ENCODE measurements at places on chromosomes 3 and 15. TPM values are rescaled to one million over a fixed set of nuclear protein-coding genes. Genes with fewer than 3 reads are reported as not detected.

- no peak overlapping the region for H3K4me3 ChIP-seq
- H3K27me3 ChIP-seq: no peaks in the 10 kb centered on the region
- peaks cover 2% of the 10 kb centered on the region for H3K36me3 ChIP-seq
- DNase-seq: no peak
- H3K4me1 ChIP-seq: no peaks in the 10 kb centered on the region
These were observed 40.5 kb downstream of the PTPRG start for GRCh38 chr3:61601831-61602230.

DNA sequence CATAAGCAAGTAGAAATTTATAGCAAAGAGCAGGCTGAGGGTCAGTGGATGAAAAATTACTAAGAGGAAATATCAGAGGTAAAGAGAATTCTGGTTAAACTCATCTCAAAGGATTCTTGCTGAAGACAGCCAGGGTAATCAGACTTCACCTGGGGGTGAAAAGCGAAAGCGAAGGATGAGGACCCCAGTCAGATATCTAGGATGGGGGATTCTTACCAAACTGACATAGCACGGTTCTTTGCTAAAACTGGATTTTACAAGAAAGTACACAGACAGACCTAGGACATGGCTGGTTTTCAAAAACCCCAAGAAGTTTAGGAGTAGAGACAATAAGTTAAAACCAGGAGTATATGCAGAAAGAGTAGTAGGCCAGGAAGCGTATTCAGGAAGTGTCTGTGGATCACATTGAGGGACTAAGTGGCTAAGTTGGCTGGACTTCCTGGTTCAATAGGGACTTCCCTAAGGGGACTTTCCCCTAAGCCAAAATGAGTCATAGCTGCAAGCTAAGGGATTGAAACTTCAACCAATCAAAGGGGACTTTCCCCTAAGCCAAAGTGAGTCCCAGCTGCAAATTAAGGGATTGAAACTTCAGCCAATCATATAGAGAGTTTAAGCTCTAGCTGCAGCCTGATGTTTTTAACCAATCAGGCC is 2.4 kb upstream of the CFAP91 start:
- peaks cover 12% of the 10 kb centered on the region for H3K4me1 ChIP-seq
- H3K27ac ChIP-seq: no peak overlapping the region
- H3K27me3 ChIP-seq: no peaks in the 10 kb centered on the region
- H3K36me3 ChIP-seq: no peaks in the 10 kb centered on the region

- H3K27ac ChIP-seq: no peak overlapping the region
- peaks cover 4% of the 10 kb centered on the region for H3K36me3 ChIP-seq
- H3K4me3 ChIP-seq: no peak overlapping the region
- H3K27me3 ChIP-seq: no peaks in the 10 kb centered on the region
- H3K4me1 ChIP-seq: peaks cover 10% of the 10 kb centered on the region
These were observed 172.0 kb downstream of the STT3B start for GRCh38 chr3:31704591-31705179.

- no peak for DNase-seq
- H3K4me3 ChIP-seq: no peak overlapping the region
- H3K27ac ChIP-seq: no peak overlapping the region
- no peaks in the 10 kb centered on the region for H3K36me3 ChIP-seq
These were observed 44.0 kb downstream of the KLF15 start for GRCh38 chr3:126313166-126313565.

GRCh38 chr3:178193846-178194245 is 342.4 kb upstream of the KCNMB2 start:
- H3K27me3 ChIP-seq: no peaks in the 10 kb centered on the region
- no peak overlapping the region for H3K27ac ChIP-seq
- no peak for DNase-seq
- H3K4me1 ChIP-seq: peaks cover 20% of the 10 kb centered on the region
- no peaks in the 10 kb centered on the region for H3K36me3 ChIP-seq
- H3K4me3 ChIP-seq: no peak overlapping the region

- DNase-seq: no peak
- peak overlapping the region; percentile 88 for H3K27ac ChIP-seq
- peaks cover 2% of the 10 kb centered on the region for H3K36me3 ChIP-seq
- no peaks in the 10 kb centered on the region for H3K27me3 ChIP-seq
These were observed 50.7 kb downstream of the UMPS start for GRCh38 chr3:124780761-124781475.

Gene SLC28A2
- total RNA-seq: not detected

Gene ALDH1L1
- total RNA-seq: 1.2 TPM
